ENCODE measurements at places on chromosomes 3 and 15. TPM values are rescaled to one million over a fixed set of nuclear protein-coding genes. Genes with fewer than 3 reads are reported as not detected.

SYNPR gene
- total RNA-seq, result not detected

GRCh38 chr3:124984754-124985153, 50.2 kb upstream of the MUC13 start:
- no peak for DNase-seq

GRCh38 chr15:71914092-71914491, 103.7 kb downstream of the NR2E3 start:
- no peak for DNase-seq

DNA sequence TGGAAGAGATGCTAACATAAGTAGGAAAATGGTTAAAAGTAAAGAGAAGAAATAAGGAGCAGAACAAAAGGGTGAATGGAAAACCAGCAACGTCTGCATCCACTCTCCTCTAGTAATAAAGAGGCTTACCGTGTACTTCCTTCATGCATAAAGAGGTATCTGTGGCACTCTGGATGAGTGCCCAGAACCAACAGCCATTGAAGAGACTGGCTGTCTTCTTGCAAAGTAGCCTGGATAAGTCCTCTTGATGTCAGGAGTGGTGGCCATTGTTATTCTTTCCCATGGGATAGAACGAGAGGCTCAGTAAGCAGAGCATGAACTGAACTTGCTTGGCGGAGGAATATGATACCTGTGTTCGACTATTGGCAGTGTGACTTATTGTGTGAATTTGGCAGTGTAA, 186.2 kb upstream of the RASGRP1 start:
- DNase-seq, result no peak

GRCh38 chr15:33360886-33361285, 50.1 kb downstream of the RYR3 start:
- DNase-seq, result peak; percentile 66

- no peak for DNase-seq
Observed at GRCh38 chr15:71802770-71803169, 7.6 kb upstream of the NR2E3 start.

DNA sequence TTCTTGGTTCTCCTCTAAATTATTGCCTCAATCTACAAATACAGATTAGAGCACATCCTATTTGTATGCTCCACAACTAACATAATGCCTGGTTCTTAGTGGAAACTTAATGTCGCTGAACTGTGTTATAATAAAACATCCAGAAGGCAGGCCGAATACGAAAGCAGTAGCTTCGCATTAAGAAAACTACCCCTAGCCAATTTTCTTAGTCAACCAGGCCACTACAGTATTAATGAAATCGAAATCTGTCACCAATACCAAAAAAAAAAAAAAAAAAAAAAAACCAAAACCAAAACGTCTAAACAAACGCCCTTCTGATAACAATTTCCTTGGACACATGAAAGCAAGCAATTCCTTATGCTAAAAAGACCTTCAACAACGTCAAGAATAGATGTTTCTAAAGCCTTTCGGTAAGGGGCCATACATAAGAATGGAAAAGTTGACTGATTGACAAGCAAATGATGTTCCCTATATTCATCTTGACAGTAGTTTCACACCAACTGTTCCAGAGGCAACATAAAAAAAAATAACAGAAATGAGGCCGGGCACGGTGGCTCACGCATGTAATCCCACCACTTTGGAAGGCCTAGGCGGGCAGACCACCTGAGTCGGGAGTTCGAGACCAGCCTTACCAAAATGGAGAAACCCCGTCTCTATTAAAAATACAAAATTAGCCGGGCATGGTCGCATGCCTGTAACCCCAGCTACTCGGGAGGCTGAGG, 1.3 kb downstream of the DENND6A start:
- no peak for DNase-seq

DNA sequence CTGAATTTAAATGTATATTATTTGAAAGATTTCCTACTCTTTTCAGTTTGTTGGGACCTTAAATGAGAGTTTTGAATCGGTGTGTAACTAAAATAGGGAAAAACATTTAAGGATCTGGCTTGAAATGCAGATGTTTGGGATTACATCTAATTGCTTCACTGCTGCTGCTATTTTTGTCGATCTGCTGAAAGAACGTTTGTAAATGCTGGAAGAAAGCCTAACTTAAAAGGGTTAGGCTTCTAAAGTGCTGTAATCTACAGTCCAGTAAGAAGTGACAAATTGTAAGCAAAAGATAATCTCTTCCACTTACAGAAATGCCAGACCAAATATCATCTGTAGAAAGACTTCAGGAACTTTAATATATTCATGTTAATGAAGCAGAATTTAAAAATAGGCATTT, 691.6 kb downstream of the ZNF385D start:
- DNase-seq, result peak; percentile 72

DNA sequence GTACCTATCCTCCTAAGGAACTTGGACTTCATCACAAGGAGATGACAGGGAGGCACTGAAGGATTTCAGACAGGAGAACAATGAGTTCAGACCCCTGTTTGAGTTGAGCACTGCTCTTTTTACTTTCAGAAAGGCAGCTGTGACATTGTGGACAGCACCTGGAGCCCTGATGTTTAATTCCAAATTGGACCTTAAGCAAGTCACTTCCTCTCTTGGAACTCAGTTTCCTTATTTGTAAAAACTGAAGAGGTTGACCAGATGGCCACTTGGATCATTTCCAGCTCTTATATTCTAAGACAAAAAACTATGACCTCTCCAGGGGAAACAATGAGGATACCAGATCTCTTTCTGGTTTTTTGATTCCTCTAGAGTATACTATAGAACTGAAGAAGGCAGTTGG, 34.1 kb upstream of the SMAD3 start:
- no peak for DNase-seq

DNA sequence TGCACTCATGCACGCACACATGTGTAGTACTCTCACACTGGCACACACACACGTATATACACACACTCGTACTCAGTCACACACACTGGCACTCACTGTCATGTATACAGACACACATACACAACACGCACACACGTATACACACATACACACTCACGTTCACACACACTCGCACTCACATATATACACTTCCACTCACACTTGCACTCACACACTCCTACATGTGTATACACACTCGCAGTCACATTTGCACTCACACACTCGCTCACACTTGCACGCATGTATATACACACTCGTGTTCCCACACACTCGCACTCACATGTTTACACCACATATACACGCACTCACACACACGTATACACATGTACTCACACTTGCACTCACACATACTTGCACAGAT, 1.5 kb downstream of the PLA2G4F start:
- DNase-seq, result no peak
